ENCODE measurements at places on chromosomes 16 and 17.

DNA sequence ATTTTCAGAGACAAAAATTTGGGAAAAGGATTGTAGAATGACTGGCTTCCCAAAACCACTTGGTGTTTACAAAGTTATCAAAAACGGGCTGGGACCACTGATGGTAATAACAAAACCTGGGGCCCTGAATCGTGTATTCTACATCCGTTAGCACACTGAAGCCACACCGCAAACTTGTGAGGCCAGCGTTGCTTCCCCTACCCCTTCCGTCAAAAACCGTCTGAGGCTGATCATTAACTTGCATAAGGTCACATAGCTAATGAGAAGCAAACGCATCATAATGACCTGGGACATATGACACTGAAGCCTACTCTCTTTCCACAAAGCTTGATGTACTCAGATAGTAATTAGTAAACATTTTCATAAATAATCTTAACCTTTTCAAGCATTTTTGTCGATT, 704.3 kb downstream of the MAF start:
- DNase-seq = no peak

- DNase-seq = no peak
Measured at GRCh38 chr16:88754912-88755744, 29.9 kb downstream of the PIEZO1 start.

- no peak for DNase-seq
Measured at GRCh38 chr17:73302189-73302588, 9.6 kb downstream of the CDC42EP4 start.

DNA sequence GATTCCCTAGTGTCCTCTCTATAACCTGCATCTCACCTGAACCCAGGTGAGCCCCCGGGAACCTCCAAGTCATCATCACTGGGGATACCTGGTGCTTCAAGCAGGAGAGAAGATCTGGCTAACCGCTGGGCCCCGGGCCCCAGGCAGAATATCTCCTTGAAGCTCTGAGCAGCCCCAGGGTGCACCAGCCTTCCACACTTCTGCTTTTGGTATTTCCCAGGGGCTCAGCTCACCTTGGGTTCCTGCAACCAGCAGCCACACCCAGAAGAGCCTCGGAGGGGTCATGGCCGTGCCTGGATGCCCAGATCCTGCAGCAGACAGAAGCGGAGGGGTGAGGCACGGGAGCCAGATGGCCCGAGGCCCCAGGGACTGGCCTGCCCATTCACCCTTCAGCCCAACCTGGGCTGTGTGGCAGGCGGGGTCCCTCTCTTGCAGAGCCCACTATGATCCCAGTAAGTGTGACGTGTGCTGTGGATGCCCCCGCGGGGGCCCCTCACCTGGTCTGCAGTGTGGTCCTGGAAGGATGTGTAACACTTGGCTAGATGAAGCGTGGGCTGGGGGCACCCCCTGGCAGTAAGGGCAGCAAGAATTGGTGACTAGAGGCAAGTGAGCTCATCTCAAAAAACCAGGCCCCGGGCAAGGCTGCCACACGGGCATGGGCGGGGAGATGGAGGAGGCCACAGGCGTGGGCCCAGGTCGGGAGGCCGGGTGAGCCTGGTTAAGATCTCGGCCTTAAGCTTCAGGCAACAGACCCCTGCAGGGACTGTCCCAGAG, 2.6 kb downstream of the LGALS3BP start:
- DNase-seq = no peak

DNA sequence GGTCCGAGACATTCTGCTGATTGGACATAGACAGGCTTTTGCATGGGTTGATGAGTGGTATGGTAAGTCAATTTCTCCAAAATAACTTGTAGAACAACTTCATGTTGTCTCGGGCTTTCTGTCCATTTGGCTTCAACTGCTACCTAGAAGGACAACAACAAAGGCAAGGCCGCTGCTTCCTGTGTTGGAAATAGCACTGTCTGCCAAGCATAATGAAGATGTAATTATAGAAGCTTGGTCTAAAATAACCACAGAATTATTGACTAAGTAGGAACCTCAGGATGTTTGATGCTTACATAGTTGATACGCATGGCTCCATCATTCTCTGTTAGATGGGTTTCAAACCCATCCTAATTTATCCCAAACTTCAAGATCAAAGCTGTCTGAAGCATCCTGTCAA, 42.3 kb upstream of the NOL11 start:
- no peak for DNase-seq

DNA sequence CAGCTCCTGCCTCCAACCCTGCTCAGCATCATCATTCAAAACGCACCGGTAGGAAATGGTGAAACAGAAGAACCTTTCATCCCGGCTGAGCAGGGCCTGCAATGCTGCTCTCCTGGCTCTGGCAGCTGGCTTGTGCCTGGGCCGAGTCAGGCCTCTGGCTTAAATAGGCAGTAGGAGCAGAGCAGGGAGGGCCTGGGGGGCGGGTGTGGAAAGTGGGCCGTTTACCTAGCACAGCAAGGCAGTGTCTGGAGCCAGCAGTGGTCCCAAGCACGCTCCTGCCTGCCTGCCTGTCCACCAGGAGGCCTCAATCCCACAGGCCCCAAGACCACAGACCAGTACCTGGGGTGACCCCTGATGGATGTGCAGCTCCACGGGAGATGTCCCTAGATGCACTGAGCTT, 59.3 kb downstream of the SMPD3 start:
- DNase-seq = no peak

- no peak for DNase-seq
Measured at GRCh38 chr17:39643271-39643670, 6.3 kb downstream of the STARD3 start.

DNA sequence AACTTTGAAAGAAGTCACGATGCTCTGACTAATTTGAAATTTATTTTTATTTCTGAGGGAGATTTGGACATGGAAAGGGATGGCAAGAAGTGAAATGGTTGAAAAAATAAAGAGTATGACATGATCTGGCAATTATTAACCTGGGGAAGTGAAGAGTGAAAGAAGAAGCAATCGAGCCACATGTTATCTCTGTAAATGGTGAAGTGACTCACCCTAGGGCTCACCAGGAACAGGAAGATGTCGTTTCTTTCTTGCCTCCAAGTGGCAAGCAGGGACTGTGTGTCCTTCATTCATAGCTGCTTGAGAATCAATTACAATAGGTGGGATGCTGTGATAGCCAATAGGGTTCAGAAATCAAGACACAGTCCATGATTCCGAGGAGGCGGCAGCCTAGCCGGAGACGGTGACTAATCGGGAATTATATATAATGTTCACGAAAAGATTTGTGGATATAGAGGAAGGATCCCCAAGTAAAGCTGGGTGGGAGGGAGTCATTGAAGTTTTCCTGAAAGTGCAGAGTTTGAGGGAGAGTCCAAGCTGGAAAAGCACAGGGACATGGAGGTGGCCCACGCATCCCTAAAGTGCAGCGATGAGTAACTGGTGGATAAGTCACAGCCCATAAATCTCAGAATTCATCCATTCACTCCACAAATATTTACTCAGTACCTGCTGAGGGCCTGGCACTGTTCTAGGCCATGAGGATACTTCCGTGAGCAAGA, 18.2 kb upstream of the KRT20 start:
- DNase-seq = no peak

DNA sequence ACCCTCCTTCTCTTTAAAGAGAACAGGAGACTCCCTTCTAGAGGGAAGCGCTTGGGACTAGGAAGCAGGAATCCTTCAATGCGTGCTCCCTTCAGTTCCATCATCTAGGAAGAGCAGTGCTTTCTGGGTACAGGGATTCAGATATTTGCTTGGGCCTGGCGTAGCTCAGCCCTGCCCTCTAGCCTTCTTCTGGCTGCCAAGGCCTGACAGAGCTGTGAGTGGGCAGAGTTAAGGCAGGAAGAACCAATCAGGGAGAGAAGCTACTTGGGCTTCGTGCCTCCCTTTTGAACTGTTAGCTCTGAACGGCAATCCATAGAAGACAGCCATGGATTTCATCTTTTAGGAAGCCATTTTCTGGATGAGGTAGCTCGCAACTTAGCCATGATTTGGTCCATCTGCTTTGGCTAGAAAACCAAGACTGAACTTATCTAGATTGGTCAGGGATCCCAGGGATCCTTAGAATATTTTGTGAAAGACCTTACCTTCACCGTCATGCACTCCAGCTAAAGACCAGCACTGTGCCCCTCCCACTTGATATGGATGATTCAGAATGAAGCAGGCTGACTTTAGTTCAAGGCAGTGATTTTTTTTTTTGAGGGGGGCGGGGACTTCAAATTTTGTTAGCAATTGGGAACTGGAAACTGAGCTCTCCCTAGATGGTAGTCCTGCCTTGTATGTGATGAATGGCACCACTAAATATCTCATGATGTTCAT, 2.5 kb upstream of the CORO6 start:
- DNase-seq = no peak

- DNase-seq = no peak
Measured at GRCh38 chr16:87483481-87483880, 9.3 kb downstream of the ZCCHC14 start.

- no peak for DNase-seq
Measured at GRCh38 chr16:67384778-67385510, 8.4 kb downstream of the TPPP3 start.

- no peak for DNase-seq
Measured at GRCh38 chr17:48554412-48555257, 9.7 kb upstream of the HOXB2 start.

DNA sequence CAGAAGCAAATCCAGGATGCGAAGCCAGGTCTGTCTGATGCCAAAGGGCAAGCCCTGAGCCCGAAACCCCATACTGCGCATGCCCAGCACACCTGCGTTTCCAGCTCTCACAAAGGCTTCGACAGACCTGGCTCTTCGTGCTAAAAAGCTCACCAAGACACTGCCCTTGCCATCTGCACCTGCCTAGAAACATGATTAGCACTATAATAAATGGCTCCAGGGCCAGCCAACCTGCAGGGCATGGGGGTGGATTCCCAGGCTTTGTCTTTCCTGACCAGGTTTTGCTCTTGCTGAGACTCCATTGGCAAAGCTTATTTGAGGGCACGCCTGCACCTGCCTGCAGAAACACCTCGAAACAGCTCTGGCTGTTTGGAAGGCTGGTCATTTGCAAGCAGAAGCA, 14.4 kb upstream of the PLD6 start:
- DNase-seq = no peak

DNA sequence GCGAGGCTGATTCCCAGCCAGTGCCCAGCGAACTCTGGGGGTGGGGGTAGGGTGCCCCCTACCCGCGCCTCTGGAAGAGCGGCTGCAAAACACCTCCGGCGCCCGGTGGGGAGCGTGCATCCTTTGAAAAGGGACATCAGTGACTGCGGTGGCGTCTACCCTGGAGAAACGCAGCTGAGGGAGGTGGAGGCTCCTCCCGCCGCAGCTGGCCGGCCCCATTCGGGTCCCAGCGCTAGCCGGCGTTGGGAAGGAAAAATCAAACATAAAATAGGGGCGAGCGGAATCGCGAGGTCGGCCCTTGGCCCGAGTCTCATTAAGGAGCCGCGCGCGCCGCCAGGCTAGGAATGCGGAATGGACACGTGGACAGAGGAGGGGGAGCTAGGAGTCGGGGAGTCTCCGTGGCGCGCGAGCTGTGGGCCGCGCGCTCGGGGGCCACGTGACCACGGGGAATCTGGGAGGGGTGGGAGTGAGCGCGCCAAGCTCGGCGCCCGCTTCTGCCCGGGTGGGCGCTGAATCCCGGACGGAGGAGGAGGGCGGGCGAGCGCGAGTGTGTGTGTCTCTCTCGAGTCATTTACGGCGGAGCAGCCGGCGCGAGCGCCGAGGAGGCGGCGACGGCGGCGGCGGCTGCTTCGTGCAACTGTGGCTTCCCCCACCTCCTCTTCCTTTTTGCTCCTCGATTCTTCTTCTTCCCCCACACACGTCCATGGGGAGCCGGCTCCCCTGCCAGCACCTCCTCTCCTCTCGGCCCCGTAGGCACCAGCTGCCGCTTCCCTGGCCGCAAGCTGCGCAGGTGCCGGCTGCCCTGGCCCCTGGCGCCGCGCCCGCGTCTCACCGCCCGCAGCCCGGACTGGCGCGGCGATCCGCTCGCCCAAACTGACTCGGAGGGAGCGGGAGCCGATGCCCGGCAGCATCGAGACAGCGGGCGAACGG, at the start of gene TMEM132E:
Gene TMEM132E, plus strand, starts transcription at position 566 of the 930 bp plus-strand sequence. CDS start 1,495 bp downstream, outside the sequence.
- no peak for DNase-seq

DNA sequence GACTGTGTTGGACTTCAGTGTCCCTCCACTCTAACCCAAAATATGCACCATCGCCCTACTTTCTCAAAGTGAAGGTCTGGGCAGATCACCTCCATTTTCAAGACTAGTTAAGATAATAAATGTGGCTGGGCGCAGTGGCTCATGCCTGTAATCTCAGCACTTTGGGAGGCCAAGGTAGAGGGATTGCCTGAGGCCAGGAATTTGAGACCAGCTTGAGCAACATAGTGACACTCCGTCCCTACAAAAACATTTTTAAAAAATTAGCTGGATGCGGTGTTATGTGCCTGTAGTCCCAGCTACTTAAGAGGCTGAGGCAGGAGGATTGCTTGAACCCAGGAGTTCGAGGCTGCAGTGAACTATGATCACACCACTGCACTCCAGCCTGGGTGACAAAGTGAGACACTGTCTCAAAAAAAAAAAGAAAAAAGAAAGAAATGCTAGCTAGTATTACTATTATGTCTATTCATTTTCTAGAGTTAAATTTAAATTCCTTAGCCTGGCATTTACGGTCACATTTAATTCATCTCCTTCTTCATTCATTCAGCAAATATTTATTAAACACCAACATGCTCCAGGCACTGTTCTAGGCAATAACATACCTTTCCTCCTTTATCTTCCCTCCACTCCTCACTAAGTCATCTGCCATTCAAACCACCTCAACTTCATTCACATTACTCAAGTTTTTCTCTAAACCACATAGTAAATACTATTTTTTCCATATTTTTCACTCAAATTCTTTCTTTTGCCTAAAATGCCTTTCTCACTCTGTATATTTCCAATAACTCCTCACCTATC, 96.1 kb upstream of the XYLT1 start:
- DNase-seq = no peak

DNA sequence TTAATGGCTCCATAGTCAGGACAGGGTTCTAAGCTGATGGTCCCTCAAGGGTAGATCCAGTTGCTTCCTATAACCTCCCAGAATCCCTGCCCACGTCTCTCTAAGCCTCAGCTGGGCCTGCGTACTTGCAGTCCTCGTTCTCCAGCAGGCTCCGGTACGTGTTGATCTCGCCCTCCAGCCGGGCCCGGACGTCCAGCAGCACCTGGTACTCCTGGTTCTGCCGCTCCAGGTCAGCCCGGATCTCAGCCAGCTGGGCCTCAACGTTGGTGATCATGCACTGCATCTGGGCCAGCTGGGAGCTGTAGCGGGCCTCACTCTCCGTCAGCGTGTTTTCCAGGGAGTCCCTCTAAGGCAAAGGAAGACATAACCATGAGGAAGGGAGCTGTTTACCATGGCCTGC, 4.5 kb downstream of the KRT32 start:
- DNase-seq = no peak

DNA sequence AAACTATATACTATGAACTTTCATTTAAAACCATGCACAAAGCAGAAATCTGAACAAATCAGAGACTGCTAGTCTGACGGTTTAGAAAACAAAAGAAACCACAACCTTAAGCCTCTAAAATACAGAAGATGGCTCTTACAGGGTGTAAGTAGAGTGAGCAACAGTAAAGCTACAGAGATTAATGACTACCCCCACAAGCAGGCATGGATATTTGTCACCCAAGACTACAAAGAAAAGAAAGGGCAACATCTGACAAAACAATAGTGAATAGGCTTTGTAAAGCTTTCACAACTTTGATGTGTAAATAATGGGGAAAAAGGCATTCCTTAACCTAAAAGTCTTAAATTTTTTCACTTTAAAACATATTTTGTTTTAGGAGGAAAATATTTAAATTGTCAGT, 75.0 kb downstream of the SPAG9 start:
- DNase-seq = no peak

- no peak for DNase-seq
Measured at GRCh38 chr17:37683454-37683984, 40.3 kb upstream of the DDX52 start.

- no peak for DNase-seq
Measured at GRCh38 chr17:71349908-71350600, 770.8 kb upstream of the SOX9 start.
